Activated CD4-positive, alpha-beta T cell treated with anti-CD3 and anti-CD28 coated beads, Interleukin-2, amount 50 U/mL, for 4 hours (primary cell): ENCODE measurements at places on chromosomes 2 and 18.

DNA sequence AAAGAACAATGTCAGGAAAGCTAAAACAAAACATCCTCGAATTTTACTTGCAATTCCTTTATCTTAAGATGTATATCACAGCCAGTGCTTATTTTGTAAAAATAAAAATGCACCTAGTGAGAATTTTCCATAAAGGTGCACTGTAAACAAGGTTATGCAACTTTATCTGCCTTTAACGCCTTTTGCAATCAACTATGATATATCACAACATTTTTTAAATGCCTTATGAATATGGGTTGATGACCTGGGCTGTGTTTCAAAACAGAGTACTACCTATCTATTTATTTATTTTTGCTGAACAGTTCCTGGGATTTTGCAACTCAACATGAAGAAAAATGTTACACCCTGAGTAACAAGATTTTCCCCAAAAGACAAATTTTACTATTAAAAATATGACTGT is 869.8 kb downstream of the CPS1 start:
- no peak for DNase-seq

DNA sequence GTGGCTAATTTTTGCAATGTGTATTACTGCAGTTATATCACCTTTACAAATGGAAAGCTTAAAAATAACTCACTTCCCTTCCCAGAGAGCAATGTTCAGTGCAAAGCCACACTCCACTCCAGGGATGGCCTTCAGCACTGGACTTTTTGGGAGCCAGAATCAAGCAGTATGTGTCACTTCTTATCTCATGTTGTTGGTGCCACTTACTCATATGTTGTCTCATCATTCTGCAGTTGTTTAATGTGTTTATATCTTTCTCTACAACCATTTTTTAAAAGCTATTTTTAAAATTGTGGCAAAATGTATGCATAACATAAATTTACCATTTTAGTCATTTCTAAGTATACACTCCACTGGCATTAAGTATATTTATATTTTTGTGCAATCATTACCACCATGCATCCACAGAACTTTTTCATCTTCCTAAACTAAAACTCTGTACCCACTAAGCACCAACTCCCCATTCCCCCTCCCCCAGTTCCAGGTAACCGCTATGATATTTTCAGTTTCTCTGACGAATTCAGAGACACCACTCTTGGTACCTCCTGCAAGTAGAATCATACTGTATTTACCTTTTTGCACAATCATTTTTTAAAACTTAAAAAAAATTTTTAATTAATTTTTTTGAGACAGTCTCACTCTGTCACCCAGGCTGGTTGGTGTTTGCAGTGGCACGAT is 32.1 kb upstream of the CD8A start:
- DNase-seq = no peak

- DNase-seq = no peak
Measured at GRCh38 chr18:30132959-30133358, 909.6 kb downstream of the DSC3 start.

GRCh38 chr2:205700331-205701132 is 18.2 kb downstream of the NRP2 start:
- no peak for DNase-seq

DNA sequence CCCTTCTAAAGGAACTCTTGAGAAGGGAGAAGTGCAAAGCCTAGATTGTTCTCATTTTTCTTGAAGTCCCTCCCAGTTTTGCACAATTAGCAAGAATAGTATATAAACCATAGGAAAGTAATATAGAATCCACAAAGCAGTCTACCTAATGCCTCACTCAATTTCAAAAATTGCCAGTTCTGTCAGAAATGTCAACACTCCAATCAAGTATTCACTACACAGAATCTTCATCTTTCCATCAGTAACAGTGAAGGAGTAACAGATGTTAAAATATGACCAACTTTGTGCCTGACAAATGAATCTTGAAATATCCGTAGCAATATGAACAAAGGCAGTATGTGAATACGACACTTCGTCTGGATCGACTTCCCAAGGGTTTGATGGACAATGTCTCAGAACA is 56.3 kb downstream of the RBMS1 start:
- no peak for DNase-seq

DNA sequence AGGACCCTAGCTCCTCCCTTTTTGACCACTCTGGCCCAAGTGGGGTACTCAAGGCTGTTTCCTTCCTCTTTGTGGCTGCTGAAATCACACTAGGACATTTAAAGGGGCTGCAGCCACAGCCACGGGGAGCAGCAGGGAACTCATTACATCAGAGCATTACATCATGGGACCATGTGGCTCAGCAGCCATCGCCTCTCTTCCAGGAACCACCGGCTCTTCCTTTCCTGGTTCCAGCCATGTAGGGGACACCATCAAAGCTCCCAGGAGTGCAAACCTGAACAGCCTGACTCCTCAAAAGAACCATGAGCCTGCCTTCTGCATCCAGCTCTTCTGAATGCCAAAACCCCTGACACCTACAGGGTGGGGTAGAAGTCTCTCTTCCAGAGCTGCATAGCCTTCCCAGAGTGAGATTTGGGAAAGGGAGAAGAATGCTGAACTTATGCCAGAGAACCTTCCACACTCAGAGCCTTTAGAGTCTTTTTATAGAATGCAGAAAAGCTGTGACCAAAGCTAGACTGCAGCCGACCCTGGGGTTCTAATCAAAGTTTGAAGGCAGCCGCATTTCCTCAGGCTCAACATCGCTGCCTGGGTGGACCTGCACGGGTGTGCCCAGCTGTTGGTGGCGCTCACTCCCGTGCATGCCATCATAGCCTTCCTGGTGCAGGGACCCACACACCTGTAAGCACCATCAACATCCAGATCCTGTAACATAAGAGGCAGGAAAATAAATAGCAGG is 121.7 kb downstream of the KLHL29 start:
- DNase-seq = no peak

GRCh38 chr2:128309280-128310093 is 9.2 kb downstream of the HS6ST1 start:
- no peak for DNase-seq

DNA sequence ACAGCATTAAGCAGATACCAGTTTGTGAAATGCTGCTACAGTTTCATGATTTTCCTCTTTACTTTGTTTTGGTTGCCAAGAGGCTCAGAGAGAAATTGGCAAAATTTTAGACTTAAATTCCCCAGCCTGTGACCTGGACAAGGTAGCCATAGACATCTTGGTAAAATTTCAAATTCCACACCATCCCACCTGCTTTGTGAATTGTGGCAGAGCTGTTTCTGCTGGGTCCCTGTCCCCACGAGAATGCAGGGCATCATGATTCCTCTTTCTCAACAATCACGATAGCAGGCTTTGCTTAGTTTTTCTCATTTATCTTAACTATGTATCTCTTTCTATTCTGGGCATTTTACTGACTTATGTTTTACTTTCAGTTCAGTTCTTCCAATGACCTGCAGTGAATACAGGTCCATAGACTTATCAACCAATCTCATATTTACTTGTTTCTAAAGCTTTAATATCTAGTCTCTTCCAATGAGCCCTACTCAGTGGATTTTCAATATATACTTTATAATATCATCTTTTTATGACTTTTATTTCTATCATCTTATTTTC is 351.6 kb downstream of the SOCS6 start:
- DNase-seq = no peak

GRCh38 chr2:60313470-60314172 is 239.8 kb downstream of the BCL11A start:
- no peak for DNase-seq

DNA sequence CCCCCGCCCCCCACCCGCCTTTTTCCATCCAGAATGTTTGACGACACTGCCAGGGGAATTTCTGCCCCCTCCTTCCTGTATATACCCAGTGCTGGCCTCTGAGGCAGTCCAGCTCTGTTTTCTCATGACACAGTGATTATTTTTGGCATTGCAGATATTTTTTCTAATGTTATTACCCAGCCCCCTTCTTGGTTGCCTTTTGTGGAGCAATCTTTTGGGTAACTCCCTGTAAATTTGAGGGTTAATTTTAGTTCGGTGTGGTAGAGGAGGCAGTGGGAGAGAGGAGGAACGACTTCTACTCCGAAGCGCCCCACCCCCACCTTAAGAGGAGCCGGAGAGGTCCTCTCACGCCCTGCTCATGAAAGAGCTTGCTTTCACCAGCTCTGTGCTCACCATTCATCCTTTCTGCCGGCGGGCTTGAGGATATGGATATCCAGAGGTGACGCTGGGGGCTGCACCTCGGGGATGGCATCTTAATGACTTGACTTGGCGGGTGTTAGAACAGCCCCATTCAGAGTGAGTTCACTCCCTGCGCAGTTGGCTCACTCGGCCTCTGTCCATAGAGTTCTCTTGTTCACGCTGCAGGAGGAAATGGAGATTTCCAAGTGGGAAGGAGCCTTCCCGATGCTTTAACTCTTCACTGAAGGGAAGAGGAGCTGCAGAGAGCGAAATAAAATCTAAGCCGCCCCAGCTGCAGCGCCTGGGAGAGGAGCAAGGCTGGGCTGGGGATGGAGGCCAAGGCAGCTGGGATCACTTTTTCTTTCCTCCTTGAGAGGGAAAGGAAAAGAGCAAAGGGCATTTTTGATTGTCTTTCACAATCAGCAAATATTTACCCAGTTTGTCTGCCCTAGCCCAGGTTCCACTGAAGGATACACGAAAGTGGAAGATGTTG is 38.4 kb downstream of the EPAS1 start:
- DNase-seq = no peak

GRCh38 chr2:126876631-126877030 is 22.1 kb upstream of the TEX51 start:
- DNase-seq = no peak

DNA sequence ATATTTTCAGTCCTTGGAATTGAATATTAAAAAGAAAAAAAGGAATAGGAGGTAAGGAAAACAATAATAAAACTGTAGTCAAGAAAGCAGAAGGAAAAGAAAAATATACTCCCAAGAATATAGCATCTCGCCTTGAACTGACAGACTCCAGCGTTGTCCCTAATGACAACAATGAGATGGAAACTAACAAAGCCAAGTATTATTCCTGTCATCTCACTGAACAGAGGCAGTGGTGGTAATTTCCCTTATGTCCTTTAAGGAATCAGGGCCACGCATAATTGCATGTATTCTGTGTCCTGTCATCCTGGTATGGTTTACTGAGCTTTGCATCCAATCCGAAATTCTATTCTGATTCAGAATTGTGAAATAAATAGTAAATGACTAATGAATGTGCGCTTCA is 158.9 kb downstream of the LRRTM4 start:
- DNase-seq = no peak

DNA sequence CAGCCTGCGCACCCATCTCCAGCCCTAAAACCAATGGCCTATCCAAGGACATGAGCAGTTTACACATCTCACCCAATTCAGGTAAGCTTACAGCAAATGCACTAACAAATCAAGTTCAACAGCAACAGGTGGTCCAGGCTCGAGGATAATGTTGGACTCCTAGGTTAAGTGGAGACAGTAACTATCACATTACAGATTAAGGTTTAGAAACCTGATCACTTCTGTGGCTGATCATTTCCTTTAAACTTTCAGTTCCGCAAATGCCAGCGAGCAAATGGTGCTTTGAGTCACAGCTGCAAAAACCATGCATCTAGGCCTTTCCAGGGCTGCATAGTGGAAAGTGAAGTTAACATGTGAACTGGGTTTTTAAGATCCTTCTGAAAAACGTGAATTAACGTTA is 259.4 kb downstream of the GBX2 start:
- no peak for DNase-seq

GRCh38 chr2:58387701-58388100 is 146.6 kb upstream of the FANCL start:
- DNase-seq = no peak

- no peak for DNase-seq
Measured at GRCh38 chr2:198448789-198449188, 644.4 kb downstream of the PLCL1 start.

DNA sequence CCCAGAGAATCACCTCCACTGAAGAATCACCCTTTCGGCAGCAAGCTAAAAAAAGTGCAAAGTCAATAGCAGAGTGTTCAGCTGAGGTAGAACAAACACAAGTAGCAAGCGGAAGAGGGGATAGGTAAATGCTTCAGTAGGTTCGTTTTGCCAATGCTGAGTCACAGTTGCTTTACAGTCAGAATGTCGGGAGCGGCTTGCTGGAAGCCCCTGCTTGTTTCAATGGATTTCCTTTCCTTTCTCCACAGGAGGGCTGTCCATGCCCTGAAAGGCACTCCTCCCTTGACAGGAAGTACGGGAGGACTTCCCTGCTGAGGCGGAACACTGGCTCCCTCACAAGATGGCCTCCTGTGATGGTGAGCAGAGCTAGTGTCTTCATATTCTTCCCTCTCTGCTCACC is 146.2 kb upstream of the LYPD1 start:
- no peak for DNase-seq

DNA sequence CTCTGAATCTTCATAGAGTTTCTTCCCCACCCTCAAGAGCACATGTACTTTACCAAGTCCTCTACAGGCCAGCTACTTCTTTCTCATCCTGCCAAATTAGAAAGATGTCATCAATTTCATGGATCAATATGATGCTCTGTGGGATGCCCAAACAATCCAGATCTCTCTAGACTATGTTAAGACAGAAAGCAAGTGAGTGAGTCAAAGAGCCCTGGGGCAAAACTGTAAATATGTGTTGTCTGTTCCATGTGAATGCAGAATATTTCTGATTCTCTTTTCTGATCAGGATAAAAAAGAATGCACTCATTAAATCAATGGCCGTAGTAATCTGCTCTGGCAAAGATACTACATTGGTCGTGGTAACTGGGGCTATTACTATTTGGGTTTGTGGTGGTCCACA is 53.1 kb upstream of the ROCK2 start:
- no peak for DNase-seq

GRCh38 chr2:144215701-144216675 is 303.9 kb downstream of the ZEB2 start:
- no peak for DNase-seq

DNA sequence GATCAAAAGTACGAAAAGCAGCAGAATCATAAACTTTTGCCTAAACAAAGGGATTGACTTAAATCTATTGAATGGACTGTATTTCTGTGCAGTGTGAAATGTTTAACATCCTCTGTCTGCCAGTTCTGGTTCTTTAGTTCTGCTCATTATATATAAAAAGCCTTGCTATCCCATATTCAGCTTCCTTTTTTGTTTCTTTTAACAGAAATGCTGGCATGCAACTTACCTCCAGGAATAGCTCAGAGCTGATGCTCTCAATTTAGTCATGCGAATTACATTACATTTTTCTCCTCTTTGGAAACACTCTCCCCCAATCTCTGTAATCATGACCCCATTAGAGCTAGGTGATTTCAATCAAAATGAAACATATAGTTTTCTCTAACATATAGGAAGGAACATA is 73.6 kb downstream of the SPHKAP start:
- DNase-seq = no peak

- no peak for DNase-seq
Measured at GRCh38 chr2:72980535-72981217, 63.4 kb downstream of the EMX1 start.

- DNase-seq = no peak
Measured at GRCh38 chr2:232324778-232325177, 53.8 kb upstream of the ALPP start.
